Fibroblast of skin of right biceps (primary cell): ENCODE measurements at places on chromosomes 1 and 21.
A peak's percentile ranks its signal among the peaks of the same experiment; 100 is the strongest.

DNA sequence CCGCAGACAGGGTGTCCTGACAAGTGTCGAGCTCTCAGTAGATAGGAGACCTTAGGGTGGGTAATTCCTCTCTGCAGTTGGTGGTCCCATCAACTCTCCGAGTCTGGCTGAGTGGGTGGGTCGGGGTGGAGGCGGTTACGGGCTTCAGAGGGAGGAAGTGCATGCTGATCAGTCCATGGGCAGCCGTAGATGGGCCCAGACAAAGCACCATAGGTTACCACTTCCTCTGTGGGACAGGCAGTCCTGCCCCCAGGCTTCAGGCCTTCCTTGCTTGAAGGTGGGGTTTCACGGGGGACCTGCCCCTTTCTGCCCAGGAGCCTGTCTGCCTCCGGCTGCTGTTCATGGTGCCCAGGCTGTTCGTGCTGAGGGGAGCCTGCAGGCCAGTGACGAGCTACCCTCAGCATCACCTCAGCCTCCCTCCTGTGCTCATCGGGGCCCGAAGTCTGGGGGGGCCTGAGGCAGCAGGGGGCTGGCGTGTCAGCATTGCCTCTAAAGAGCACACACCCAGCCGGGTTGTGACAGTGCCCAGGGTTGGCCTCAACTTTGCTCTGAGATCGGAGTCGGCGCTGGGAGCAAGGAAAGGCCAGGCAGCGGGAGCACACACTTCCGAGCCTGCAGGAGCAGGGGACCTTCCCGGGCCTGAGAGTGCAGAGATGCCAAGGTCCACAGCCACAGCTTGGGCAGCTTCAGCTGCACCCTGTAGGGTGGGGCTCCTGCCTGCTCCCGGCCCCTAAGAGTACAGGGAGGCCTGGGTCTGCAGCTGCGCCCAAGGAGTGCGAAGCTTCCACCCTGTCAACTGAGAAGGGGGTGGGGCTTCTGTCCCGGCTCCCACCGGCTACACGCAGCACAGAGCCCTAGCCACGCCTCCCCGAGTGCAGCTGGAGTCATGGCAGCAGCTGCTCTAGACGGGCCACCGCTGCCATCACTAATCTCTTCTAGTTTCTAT, 225.4 kb upstream of the NRIP1 start:
- DNase-seq, result peak; percentile 26

- DNase-seq, result peak; percentile 10
Observed at GRCh38 chr21:36820176-36821031, 121.5 kb downstream of the SIM2 start.

GRCh38 chr1:42034426-42034825, 115.7 kb upstream of the HIVEP3 start:
- no peak for DNase-seq

GRCh38 chr1:42981871-42982270, 23.2 kb upstream of the SLC2A1 start:
- DNase-seq, result no peak

- DNase-seq, result no peak
Observed at GRCh38 chr1:54564312-54565112, 16.5 kb downstream of the ACOT11 start.

GRCh38 chr1:61490924-61491323, 234.0 kb downstream of the TM2D1 start:
- no peak for DNase-seq

DNA sequence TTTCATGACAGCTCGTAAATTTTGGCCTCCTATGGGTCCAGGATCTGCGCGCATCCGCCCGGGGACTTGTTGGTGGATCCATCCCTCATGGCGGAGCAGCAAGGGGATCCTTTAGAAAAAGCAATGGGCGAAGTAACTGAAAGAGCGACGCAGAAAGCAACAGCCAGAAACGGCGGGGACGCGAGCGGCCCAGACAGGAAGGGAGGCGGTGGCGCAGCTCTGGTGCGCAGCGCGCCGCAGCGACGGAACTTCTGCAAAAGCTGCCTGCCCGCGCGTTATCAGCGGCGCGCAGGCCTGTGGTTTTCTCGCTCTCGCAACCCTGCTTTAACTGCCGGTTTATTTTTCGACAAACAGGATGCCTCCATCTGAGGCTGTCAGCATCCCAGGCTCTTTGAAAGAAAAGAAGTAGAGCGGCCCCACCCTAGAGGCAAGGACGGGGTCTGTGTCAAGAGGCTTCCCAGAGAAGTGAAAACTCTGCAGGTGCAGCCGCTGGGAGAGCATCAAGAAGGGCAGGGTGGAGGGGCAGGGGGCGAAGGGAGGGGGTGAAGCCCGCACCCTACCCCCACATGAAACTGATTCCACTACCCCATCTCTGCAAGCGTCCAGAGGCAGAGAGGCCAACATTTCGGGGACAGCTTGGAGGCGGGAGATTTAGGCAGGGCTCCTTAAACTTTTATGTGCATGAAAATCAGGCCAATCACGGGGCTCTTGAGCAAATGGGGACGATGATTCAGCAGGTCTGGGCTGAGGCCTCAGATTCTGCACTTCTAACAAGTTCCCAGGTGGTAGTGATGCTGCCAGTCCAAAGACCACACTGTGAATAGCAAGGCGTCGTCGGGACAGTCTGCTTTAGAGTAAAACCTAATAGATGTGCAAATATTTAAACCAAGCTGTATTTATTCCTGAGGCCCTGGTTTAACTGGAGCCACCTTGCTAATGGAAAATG, 22.2 kb downstream of the RUNX1 start:
- DNase-seq, result peak; percentile 67

DNA sequence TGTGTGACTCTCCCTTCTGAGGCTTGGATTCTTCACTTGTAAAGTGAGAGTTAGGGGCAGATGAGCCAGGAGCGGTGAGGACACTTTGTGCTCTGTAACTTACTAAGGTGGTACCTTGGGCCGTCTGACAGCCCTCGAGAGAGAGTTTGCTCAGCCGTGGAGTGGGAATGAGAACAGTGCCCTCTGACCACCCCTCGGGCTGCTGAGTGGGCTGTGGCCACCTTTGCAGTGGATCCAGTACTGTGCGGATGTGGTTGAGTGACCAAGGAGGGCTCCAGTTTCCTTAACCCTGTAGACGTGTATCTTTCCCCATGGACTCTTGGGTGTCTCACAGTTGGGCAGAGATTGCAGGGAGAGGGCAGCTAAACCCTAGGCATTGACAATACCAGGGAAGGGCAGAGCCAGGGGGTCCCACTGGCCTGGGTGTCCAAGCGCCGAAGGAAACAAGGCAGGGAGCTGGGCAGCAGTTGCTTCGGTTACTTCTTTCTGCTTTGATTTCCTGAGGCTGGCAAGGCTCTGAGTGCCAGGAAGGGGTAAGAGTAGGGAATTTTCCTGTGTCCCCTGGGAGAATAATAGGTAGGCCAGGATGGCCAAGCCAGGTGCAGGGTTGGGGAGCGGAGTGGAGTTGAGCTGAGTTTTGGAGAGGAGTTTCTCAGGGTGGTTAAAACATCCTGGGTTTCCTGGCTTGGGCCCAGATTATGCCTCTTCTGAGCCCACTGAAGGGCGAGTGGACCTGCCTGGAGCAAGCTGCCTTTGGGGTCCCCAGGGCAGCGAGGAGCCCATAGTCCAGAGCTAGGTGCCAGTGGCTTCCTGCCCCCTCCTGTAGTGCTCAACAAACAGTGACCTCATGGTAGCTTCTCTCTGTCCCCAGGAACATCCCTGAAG, 27.6 kb downstream of the HMGCS2 start:
- no peak for DNase-seq

DNA sequence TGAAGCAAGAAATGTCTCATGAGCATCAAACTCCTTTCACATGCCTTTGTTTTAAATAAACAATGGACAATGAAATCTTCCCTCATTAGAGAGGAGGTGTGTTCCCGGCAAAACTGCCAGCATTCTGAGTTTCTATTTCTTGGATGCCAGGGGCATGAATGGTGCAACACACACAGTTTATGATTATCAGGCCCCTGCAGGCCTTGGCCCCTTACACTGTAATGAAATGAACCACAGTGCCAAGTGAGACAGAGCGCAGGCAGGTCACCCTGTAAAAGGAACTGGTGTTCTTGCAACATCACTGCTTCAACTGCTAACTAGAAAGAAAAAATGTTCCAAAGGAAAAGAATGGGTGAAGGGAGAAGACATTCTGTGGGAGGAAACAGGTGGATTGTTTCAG, 3.8 kb upstream of the PIGC start:
- DNase-seq, result no peak

DNA sequence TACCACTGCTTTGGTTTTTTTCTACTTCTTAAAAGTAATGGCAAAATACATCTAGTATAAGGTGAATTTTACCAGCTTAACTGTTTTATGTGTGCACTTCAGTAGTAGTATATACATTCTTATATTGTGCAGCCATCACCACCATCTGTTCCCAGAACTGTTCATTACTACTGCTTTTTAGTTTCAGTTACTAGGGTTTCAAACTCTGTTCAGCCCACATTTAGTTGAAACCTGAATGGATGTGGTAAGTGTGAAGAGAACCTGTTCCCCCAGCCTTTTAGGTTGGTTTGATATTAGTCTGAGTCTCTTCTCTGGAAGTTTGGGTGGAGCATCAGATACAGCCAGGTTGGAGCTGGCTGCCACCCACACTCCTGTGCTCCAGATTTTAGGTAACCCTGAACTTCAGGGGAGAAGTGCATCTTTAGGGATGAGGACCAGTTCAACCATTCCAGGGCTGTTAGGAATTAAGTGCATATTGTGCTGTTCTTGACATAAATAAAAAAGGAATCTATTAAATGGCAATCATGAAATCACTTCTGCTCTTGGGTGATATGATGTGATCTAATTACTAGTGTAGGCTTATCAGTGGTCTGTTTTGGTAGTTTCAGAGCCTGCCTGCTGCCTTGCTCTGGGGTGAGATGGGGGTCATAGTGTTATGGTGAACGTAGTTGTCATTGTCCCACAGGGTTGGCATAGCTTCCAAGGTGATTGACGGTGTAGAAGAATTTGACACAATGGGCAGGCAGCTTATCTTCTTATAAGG, 32.1 kb downstream of the URB2 start:
- DNase-seq, result no peak

DNA sequence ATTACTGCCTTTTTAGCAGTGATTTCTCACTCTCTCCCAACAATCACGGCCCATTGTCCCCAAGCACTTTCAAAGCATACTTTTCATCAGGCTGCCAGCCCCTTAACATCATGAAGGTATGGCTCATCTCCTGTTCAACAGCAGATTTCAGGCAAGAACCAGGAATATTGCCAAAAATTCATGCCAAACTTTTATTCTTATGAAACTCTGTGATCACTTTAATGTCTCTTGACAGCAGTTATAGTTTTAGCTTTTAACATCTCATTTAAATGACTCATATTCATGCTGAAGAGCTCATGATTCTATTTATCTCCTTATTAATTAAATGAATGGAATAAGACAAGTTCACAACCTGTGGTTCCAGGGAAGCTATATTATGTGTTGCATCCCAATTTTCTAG, 235.1 kb downstream of the GRIK1 start:
- peak; percentile 59 for DNase-seq

DNA sequence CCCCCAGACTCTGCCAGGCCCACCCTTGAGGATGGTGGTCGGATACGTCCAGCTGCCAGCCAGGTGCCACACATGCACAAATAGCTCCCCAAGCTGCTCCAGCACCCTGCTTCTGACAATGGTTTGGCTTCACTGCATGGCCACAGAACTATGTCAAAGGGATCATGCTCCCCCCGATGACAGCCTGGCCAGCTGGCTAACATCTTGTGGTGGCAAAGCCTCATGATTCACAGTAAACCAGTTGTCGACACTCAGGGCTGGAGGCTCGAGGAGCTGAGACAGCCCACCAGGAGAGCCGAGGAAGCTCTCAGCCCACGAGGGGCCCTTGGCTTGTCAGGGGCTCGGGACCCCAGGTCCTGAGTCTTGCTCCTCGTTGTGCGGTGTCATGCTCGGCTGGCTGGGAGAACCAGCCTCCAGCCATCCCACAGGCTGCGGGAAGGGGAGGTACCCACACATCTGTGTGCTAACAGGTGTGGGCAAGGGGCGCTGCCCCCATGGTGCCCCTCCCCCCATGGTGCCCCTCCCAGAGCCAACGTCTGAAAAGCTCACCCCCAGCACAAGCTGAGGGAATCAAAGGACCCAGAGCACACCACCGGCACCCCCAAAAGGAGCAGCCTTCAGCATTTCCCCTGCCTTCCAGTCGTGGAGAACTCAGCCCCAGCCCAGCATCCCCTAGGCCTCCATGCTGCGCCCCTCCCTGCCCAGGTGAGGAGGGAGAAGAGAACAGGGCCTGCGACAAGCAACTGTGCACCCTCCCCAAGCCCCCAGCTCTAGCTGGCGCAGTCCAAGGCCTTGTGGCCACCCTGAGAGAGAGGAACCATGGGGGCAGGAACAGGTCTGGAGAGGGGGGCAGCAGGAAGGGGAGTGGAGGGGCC, 41.2 kb downstream of the KIF21B start:
- peak; percentile 48 for DNase-seq
